Right forelimb (tissue), 1 donor: ENCODE measurements at places on chromosomes 7 and 10.

DNA sequence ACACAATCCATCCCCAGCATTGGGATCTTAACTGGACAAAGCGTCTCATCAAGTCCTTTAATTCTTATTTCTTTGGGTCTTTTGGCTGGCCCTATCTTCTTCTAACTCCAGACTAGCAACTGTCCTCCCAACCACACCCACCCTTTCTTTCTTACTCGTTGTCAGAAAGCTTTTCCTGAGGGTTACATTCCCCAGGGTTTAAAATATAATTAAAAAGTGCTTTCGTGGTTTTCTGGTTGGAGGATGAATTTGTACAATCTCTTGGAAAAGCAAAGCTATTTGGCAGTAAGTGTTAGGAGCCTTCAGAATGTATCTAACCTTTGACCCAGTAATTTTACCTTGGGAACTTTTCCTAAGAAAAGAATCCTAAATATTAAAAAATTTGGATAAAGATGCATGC is 10.4 kb upstream of the ITGB8 start:
- DNase-seq: no peak

GRCh38 chr10:33291053-33291592 is 43.3 kb downstream of the NRP1 start:
- DNase-seq: no peak

- no peak for DNase-seq
These were observed 120.1 kb downstream of the WDFY4 start for GRCh38 chr10:48804740-48805182.

GRCh38 chr10:11663763-11664555 is 52.5 kb upstream of the USP6NL start:
- DNase-seq: no peak

DNA sequence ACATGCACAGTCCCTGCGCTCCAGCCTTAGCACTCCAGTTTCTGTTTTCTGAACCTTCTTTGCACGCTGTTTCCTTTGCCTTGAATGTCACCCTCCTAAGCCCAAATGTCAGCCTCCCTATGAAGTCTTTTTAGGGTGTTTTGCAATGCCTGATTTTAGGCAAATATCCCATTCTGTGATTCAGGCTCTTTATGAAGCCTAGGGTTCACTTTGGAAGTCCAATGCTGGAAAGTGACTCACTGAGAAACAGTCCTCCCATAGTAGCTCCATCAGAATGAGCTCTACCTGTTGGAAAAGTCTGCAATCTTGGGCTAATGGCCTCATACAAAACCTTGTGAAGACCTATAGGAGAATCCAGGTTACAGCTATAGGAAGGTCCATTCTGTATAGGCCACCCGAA is 5.3 kb downstream of the LAMB4 start:
- DNase-seq: no peak

- DNase-seq: no peak
These were observed 86.1 kb upstream of the DNAJB6 start for GRCh38 chr7:157250605-157251228.

GRCh38 chr7:158666401-158666800 is 38.2 kb downstream of the NCAPG2 start:
- no peak for DNase-seq

DNA sequence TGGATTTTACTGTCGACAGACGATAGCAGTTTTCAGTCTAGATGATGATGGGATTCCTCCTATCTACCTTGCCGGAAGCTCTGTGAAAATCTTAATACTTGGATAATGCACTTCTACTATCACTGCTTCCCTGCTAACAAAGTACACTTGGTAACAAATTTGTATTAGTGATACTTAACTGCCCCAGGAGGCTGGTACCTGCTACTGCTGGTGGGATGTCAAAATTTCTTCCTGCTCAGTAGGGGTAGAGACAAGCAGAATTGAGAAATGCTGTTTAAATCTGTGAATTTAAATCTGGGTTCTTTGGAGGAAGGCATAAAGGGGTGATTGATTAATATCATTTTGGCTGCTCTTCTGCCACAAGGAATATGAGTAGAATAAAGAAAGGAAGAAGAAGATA is 99.8 kb upstream of the STRIP2 start:
- DNase-seq: no peak
